ENCODE measurements at places on chromosomes 7 and 10.

DNA sequence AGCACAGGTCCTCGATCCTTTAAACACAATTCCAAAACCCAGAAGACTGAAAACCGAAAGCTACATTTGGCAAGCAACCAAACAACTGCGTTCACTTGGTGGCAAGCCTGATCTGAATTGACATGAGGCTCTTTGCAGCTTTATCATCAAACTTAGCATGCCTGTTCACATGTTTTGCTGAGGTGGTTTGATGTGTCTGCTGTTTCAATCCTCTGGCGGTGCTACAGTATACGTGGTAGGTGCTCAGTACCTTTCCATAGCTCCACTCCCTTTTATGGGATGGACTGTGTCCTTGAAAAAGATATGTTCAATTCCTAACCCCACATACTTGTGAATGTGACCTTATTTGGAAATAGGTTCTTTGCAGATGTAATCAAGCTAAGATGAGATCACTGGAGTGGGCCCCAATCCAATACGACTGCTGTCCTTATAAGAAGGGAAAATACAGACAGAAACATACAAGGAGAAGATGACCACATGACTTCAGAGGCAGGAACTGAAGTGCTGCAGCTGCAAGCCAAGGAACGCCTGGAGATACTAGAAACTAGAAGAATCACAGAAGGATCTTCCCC lies 33.4 kb downstream of the CCDC6 start:
- DNase-seq: no peak

GRCh38 chr7:128405471-128406313 lies 4.1 kb downstream of the IMPDH1 start:
- DNase-seq: peak; percentile 73

DNA sequence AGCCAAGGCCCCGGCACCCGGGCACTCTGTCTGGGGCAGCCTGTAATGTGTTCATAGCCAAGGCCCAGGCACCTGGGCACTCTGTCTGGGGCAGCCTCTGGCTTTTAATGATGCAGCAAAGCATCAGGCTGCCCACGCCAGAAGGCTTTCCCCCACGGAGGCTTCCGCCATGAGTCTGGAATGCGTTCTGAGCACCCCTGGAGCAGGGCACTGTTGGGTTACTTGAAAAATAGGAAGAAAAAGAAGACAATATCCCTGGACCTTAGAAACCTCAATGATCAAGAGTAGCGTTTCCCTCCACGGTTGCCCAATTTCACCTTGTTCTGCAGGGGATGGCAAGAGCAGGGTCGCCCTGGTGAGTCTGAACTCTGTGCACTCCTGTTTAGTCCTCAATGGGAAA lies 565.0 kb downstream of the PTPRN2 start:
- no peak for DNase-seq

GRCh38 chr7:739455-739982 lies 12.4 kb upstream of the PRKAR1B start:
- DNase-seq: no peak

GRCh38 chr7:78022165-78022564 lies 223.6 kb downstream of the PHTF2 start:
- no peak for DNase-seq
